ENCODE measurements at places on chromosomes 11 and 22. TPM values are rescaled to one million over a fixed set of nuclear protein-coding genes. Genes with fewer than 3 reads are reported as not detected.

The IGLL5 gene
- not detected for total RNA-seq

The B3GAT1 gene
- total RNA-seq: 0.79 TPM

The PLAAT4 gene
- 3.5 TPM for total RNA-seq

The ZC3H12C gene
- 10.5 TPM for total RNA-seq

The RAB38 gene
- total RNA-seq: 36.2 TPM

The FAM83F gene
- 4.3 TPM for total RNA-seq

The TPH1 gene
- total RNA-seq: 0.20 TPM

The FOLR1 gene
- 0.69 TPM for total RNA-seq

DNA sequence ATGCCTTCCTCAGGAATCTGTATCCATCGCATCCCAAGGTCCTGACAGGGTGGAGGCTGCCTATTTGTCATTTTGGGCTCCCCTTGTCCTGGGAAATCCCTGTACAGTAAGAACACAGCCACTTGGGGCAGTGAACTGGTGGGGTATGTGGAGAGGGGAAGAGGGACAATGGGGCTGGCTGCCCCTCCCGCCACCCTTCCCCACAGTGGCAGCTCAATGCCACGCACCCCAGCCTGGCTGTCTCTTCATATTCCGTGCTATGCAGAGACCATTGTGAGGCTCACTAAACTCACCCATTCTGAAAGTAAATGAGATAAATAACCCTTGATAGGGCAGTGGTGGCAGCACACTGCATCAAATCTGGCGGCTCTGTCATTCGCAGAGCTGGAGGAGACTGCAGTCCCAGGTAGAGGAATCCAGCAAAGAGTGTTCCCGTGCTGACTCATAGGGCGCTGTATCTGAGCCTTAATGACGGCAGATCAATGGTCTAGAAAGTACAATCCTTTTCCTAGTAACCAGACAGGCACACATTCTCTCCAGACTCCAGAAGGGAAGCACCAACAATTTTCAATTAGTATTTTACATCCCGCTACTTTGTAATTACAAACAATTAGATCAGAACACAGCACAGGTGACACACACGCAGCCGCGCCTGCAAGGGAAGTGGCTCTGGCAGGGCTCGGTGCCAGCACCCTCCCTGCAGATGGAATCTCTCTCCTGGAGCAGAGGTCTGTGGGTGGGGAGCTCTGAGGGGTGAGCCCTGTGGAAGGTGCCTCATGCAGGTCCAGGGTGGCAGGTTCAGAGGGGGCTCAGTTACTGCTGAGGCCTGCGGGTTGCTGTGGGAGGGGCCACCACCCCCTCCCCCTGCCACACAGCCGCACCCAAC, 167.9 kb upstream of the B3GAT1 start:
- DNase-seq: no peak

GRCh38 chr11:126462422-126462821, 106.9 kb downstream of the ST3GAL4 start:
- DNase-seq: no peak

DNA sequence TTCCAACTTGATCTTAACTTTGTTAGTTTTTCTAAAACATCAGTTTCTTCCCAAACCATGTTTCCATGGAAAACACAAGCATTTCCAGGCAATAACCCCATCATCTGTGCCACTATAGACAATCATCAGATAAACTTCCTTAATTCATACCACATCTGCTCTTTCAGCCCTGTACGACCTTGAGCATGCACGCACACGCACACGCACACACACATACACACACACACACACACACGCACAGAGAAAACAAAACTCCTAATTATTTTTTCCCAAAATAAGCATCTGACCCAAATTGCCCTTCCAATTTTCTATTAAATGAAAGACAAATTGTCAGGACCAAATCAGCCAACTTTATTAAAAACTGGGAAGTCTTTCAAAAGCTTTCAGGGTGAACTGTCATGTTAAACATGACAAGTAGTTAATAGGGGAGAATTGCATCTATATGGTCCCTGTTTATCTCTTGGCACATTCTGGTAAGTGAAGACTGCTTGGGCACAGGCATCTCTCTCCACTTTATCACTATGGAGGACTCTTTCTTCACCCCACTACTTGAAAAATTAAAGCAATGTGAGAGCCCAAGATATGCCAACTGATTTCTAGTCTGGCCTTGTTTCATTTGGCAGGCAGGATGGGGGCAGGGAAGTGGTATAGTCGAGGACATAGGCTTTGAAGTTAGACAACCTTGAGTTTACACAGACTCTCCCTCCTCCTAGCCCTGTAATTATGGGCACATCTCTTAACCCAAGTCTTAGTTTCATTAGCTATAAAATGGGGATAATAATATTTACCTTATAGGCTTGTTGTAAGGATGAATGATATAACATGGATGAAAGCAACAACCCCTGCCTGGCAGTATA, 15.1 kb downstream of the ADM start:
- peak; percentile 43 for DNase-seq

- DNase-seq: no peak
Observed at GRCh38 chr22:26276529-26277160, 107.4 kb downstream of the SEZ6L start.

- DNase-seq: no peak
Observed at GRCh38 chr11:26715133-26715532, 6.7 kb downstream of the SLC5A12 start.
